CD4-positive, alpha-beta T cell treated with Interleukin-2 at 100 ng/mL for 4 hours (primary cell): ENCODE measurements at places on chromosomes 4 and X.

GRCh38 chr4:116016201-116016600, 902.8 kb upstream of the NDST4 start:
- no peak for DNase-seq

- no peak for DNase-seq
Measured at GRCh38 chrX:153625271-153626024, 21.6 kb upstream of the DUSP9 start.

GRCh38 chrX:7503251-7503650, 339.7 kb upstream of the VCX start:
- DNase-seq = no peak

GRCh38 chrX:47651043-47651905, 911 bp upstream of the ELK1 start:
- DNase-seq = no peak

GRCh38 chr4:764405-765169, 59.0 kb downstream of the PCGF3 start:
- DNase-seq = no peak

DNA sequence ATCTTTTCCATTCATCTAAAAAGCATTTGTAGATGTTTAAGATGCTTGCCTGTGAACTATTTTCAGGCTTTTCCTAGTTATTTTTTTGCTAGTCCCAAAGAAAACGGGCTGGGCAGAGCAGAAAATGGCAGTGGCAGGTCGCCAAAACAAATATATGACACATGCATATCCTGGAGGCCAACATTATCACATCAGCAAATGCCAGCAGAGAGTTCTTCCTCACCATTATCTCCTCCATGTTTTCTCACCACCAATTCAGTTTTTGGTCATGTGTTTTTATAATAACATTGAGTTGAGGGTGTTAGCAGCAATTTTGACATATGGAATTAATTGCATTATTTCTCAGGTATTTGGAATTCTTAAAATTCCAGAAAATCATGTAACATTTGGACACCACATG, 97.9 kb upstream of the EOLA2 start:
- no peak for DNase-seq

DNA sequence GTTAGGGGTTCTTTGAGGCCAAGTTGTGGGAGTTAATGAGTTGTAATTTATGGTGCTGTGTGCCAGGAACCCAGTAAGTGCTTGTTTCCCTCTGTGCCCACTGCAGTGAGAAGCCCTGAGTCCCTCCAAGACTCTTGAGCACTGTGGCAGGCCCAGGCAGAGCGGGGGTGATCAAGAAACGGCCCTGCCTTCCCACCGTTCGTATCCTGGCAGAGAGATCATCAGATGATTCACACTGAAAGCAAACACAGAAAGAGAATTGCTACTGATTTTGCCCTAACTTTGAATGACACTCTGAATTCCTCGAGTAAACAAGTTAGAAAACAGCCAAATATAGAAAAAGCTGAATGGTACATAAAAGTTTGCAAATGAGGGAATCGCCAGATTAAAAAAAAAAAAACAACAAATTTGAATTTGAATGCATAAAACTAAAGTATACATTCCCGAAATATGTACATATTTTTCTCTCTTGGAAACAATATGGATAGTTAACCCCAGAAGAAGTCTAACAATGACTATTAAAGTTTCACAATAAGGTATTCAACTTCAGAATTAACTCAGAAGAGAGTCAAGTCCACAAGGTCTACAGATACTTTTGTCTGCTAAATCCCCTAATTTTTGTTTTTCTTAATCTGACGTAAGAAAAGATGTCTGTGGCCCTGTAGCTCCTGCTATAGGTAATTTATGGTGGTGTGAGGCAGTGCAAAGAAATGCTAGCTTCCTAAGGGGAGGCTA, 71.8 kb downstream of the AFAP1 start:
- DNase-seq = no peak
